ENCODE measurements at places on chromosomes 2 and 18.

- DNase-seq, result no peak
These were observed 228.2 kb downstream of the DOK6 start for GRCh38 chr18:69628774-69629359.

- no peak for DNase-seq
These were observed 31.8 kb upstream of the DLX1 start for GRCh38 chr2:172053486-172053885.

DNA sequence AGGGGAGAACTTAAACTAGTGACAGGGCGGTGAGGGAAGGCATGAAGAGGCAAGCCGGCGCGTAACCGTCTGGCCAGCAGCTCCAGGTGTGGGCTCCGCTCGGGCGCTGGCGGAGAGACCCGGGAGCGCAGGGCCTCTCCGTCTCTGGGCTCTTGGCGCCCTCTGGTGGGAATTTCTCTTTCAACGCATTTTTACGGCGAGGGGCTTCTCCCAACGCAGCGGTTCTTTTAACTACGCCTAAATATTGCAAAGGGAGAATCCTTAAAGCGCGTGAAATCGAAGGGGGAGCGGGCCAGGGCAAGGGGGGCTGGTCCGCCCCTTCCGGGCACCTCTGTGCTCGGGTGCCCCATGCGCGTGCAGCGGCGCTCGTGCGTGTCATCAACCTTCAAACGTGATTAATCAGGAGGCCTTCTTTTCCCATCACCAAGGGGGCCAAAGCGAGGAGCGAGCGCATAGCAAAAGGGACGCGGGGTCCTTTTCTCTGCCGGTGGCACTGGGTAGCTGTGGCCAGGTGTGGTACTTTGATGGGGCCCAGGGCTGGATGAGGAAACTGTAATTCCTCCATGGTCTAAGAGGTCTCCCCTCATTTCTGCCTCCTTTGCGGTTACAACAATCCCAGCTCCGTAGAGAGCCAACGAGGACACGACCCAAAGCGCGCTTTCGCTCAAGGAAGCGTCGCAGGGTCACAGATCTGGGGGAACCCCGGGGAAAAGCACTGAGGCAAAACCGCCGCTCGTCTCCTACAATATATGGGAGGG is 762 bp upstream of the GAD1 start:
- DNase-seq, result peak; percentile 61

- no peak for DNase-seq
These were observed 69.7 kb downstream of the ZNF521 start for GRCh38 chr18:25282282-25282681.

- no peak for DNase-seq
These were observed 88.7 kb downstream of the ARHGEF33 start for GRCh38 chr2:38978296-38978903.
